Choroid plexus epithelial cell (primary cell): ENCODE measurements at places on chromosomes 3 and 15.

- peak; percentile 18 for DNase-seq
Observed at GRCh38 chr3:45347315-45348000, 40.9 kb upstream of the LARS2 start.

- peak; percentile 21 for DNase-seq
Observed at GRCh38 chr3:122000936-122001605, 21.0 kb downstream of the ILDR1 start.

DNA sequence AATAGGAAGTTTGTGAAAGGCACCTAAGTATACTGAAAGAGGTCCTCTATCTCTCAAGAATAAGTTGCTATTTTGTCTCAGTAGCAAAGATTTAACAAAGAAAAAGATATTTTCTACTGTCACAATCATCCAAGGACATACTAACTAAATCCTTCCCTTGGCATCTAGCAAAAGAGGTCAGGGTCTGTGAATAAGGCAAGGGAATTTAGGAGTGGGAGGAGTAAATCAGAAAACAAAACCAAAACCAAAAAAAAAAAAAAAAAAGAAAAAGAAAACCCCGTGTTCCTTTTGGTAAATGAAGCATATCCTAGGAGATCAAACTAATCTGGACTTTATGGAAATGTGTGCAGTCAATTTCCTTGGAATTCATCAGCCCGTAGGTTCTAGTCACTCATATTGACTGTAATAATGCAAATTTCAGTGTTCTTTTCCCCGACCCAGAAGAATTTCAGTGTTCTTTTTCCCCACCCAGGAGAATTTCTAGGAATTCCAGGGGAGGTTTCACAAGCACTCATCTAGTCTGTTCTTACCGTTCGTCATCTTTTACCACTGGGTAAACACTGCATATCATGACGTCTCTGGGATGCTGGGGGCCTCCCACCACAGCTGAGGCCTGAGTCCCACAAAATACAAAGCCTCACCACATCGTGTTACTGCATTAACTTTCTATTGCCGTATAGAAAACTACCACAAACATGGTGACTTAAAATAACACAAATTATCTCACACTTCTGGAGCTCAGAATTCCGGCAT lies 113.8 kb upstream of the CCDC54 start:
- peak; percentile 71 for DNase-seq

GRCh38 chr3:74033381-74033780 lies 408.6 kb upstream of the PDZRN3 start:
- DNase-seq = peak; percentile 2
